Activated naive CD8-positive, alpha-beta T cell treated with anti-CD3 and anti-CD28 coated beads for 36 hours (primary cell): ENCODE measurements at places on chromosomes 2 and 18. TPM values are rescaled to one million over a fixed set of nuclear protein-coding genes. Genes with fewer than 3 reads are reported as not detected.

Gene ZNF804A
- not detected for total RNA-seq

- peak; percentile 63 for DNase-seq
These were observed 616 bp downstream of the RNPEPL1 start for GRCh38 chr2:240568678-240569522.

DNA sequence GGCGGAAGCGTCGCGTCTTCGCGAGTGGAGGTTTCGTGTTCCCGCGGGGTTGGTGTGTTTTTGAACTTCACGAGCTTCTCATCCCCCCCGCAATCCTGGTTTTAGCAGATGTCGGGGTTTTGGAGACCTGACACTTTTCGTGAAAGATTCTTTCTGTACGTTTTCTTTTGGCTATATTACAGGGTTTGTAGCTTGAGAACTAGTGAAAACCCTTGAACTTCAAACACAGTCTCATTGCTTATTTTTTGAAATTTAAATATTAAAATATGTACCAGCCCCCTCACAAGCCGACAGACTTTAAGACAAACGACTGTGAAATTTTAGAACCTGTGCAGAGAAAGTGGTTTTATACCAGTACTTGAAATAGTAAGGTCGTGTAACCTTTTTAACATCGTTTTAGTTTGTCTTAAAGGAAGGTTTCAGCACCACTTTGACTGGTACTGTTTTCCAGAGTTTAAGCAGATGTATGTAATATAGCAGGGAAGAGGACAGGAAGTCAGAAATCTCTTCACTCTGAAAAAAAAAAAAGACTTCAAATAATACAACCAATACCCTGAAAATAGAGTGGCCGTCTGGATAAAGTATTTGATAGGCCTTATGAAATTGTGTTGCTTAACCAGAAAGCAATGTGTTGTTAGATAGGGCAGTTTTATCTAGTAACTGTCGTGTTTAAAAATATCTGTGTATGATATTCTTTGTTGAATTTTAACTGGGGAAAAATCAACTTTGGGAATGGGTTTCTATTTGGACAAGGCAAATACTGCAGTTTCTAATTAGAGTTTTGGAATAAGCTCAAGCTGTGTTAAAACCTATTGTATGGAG lies 1.4 kb downstream of the SPATS2L start:
- DNase-seq = no peak

DNA sequence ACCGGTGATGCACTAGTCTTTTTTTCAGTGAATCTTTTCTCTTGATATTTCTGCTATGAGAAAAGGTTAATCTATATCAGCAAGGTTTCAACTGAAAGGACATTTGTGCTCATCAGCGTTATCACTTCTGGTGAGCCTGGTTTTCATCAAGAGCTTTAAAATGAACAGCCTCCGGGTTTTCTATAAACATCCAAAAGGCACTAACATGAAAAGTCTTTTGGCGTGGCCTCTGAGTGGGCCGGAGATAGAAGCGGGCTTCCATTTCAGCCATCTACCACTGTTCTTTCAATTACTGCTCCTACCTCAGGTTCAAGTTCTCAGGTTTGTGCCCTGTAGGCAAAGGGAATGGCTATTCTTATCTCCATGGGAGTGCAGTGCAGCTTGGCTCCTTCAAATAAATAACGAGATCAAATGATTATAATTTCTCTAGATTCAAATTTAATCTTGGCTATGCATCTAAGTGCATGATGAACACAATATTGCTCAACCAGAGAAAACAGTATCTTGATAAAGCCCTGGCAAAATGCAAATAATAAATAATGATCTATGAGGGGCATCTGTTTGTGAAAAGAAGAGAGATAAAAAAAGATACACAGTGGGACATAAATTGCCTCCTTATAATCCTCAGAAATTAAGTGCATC lies 314.8 kb downstream of the CDH2 start:
- DNase-seq = no peak
